ENCODE measurements at places on chromosomes 1 and 21.

GRCh38 chr21:29193072-29193471, 62.6 kb downstream of the MAP3K7CL start:
- no peak for DNase-seq

- no peak for DNase-seq
Observed at GRCh38 chr1:93828367-93828755, 50.6 kb downstream of the DNTTIP2 start.

GRCh38 chr1:179637211-179637860, 45.7 kb downstream of the TDRD5 start:
- DNase-seq, result no peak

DNA sequence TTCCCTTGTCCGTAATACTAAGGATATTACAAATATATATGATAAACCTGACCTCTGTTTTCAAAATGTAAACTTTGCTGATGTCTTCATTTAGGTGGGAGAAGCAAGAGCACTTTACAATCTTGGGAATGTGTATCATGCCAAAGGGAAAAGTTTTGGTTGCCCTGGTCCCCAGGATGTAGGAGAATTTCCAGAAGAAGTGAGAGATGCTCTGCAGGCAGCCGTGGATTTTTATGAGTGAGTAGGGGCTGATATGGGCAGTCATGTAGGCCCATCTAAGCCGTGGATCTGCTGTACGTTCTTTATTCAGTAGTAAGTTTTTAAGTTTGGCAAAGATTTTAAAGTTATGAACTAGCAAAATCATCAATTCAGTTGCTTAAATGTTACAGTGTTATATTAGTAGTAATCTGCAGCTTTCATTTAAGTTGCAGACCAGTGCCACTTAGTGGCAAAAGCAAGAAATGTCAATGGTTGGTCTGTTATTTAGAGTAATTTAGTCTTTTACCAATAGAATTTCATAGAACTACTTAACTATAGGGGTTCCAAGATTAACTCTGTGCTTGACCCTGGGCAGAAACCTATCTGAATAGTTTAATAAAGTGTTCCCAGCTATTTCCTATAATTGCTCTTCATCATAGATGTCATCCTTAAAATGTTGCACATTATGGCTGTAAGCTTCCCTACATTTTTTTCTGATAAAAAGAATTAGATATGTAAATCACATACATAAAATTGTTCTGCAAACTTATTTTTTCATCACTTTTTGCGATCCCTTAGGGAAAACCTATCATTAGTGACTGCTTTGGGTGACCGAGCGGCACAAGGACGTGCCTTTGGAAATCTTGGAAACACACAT, 21.3 kb downstream of the GPSM2 start:
- no peak for DNase-seq

All from effector CD8-positive, alpha-beta T cell (primary cell).